Stimulated activated CD4-positive, alpha-beta T cell treated with anti-CD3 and anti-CD28 coated beads, TNF-alpha, amount 100 ng/mL, for 24 hours (primary cell): ENCODE measurements at places on chromosomes 3 and 15.

- DNase-seq, result no peak
Measured at GRCh38 chr3:33746416-33747116, 28.5 kb upstream of the CLASP2 start.

GRCh38 chr3:133547432-133548041 is 25.9 kb upstream of the CDV3 start:
- DNase-seq, result no peak

DNA sequence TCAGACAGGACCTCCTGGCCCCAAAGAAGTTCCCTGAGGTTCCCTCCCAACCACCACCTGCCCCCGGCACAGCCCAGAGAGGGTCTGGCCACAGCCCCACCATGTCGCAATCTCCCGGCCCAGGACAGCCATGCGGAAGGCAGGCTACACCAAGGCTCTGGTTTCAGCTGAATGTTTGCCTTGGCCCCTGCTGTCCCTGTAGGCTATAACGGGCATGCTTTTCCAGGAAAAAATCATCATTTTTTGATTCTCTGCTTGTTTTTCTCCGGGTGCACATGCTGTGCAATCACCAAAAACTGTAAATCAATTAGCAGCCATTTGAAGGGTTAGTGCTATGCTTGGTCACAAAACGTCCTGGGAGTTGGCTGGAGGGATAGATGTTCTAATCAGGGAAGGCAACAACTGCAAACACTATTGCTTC is 142.7 kb upstream of the IGF1R start:
- no peak for DNase-seq

DNA sequence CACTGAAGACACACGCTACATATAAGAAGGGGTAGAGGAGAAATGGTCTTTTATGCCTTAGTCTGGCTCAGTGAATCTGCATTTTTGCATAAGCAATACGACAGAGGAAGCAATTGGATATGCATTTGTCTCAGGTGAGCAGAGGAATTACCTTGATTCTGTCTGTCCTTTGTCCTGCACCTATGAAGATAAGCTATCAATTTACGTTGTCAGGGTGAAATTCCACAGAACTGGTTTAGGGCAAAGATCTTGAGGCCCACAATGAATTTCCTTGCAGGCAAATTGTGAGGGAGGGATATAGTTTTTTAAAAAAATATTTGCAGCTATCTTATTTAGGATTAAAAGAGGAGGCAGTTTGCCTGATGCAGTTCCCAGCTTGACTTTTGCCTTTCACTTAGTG is 31.6 kb upstream of the MASP1 start:
- no peak for DNase-seq

GRCh38 chr15:52308446-52309153 is 13.0 kb upstream of the MYO5C start:
- DNase-seq, result no peak

- no peak for DNase-seq
Measured at GRCh38 chr3:14775563-14775962, 43.2 kb upstream of the FGD5 start.

- no peak for DNase-seq
Measured at GRCh38 chr3:45987368-45988291, 8.0 kb downstream of the FYCO1 start.

DNA sequence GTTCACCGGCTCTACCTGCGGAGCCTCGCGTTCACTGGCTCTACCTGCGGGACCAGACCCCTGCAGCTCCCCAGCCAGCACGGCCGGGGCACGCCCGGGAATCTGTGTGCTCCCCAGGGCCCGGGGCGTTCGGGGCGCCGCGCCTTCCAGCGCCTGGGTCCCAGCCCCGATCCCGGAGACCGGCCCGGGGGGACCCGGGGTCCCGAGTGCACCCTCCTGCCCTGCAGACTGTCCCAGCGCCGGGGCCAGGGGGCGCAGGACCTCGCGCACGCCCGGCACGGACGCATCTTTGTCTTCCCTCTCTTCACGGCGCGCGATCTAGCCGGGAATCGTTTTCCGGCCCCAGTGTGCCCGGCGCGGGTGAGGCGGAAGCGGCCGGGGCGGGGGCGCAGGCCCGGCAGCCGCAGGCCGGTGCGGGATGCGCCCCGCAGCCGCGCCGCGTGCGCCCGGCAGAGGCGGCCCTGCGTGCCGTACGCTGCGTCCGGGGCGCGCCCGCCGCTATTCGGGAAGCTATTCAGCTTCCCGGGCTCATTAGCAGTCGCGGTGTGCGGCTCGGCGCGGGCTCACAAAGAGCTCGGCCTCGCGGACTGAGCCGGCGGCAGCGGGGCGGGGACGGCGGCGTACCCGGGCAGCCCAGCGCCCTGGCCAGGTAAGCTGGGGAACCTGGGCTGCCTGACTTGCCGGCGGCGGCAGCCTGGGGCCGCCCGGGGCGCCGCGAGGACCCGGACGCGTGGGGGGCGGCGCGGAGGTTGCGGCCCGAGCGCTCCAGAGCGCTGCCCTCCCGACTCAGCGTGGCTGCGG is at the start of gene APBA2:
Gene APBA2, plus strand, starts transcription at position 345 of the 801 bp plus-strand sequence. CDS start 167,911 bp downstream, outside the sequence.
- DNase-seq, result peak; percentile 17

- DNase-seq, result no peak
Measured at GRCh38 chr15:38532728-38533127, 31.9 kb downstream of the RASGRP1 start.

DNA sequence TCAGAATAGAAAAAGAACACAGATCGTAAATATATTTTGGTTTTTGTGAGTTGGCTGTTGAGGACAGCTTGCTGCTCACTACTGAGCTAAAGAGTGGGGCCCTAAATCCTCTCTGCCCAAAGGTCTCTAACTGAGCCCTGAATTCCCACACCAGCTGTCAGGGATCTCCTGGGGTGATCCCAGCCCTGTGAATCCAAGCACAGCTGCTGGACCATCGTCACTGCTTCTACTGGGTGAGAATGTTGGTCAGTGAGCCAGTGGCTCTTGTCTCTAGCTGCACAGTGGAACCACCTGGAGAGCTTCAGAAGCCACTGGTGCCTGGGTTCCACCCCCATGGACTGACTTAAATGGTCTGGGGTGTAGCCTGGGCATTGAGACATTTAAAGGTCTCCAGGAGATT is 90.5 kb upstream of the IL12A start:
- DNase-seq, result no peak

DNA sequence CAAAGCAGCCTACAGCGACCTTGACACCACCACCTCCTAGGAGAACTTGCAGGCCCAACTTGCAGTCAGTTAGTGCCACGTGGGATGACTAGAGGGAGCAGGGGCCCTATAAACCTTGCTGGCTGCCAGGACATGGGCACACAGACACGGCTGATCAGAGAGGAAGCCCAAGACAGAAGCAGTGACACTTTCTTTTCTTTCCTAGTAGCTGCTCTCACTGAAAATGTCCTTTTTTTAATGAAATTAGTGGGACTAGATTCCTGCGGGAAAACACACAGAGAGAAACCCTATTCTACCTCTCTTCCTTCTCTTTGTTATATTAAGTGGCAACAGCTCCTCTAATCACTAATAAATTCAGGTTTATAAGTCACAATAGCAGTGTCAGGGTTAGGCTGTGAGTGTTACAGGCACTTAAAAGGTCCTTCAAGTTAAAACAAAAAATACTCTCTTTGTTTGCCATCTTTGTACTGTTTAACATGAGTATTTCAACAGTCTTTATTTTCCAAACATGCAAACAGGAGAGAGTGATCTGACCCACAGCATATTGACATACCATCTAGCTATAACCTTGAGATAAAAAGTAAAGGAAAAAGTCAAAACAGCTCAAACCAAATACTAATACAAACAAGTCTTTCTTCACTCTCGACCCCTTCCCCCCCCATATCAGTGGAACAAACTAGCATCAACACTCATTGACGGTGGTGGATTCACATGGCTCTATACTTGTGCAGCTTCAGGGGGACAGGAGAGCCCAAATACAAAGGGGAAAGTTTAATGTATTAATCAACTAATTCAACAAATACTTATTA is 2.1 kb upstream of the TMEM212 start:
- no peak for DNase-seq
